ENCODE measurements at places on chromosomes 5 and 9.

DNA sequence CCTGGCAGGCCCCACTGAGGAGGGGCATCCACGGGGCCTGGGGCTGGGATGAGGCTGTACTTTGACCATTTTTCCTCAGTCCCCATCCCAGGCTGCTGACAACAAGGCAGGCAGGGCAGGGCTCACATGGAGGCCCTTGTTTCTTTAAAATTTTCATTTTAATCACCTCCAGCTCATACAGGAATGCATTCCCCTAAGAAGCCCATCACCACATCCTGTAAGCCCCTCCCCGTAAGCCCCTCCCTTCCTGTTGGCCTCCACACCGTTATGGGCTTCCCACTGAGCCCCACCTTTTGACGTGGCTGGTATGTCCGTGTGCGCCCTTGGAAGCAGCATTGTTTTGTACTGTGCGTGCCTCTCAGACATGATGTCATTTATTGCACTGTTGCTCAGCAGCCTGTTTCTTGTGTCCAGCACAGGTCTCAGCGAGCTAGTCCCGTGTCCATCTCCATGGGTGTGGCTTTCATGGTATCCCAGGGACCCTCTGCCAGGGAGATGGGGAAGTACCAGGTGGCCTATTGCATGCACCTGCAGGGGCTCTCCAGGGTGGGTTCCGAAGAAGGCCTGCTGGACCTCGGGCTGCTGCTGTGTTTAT lies 22.4 kb downstream of the PHF2 start:
- H3K27ac ChIP-seq, result no peak overlapping the region
- H3K27me3 ChIP-seq, result no peaks in the 10 kb centered on the region
- no peaks in the 10 kb centered on the region for H3K36me3 ChIP-seq
- H3K4me3 ChIP-seq, result no peak overlapping the region
- peaks cover 30% of the 10 kb centered on the region for H3K4me1 ChIP-seq
- DNase-seq, result peak; percentile 65

- peak overlapping the region; percentile 83 for H3K27ac ChIP-seq
- no peaks in the 10 kb centered on the region for H3K27me3 ChIP-seq
- H3K36me3 ChIP-seq, result no peaks in the 10 kb centered on the region
- peak; percentile 90 for DNase-seq
- no peak overlapping the region for H3K4me3 ChIP-seq
These were observed 121.2 kb downstream of the PALM2AKAP2 start for GRCh38 chr9:109901201-109901600.

- H3K36me3 ChIP-seq, result no peaks in the 10 kb centered on the region
- no peak overlapping the region for H3K4me3 ChIP-seq
- no peaks in the 10 kb centered on the region for H3K27me3 ChIP-seq
- no peak overlapping the region for H3K27ac ChIP-seq
These were observed 1944.6 kb downstream of the EFNA5 start for GRCh38 chr5:105726093-105726492.

DNA sequence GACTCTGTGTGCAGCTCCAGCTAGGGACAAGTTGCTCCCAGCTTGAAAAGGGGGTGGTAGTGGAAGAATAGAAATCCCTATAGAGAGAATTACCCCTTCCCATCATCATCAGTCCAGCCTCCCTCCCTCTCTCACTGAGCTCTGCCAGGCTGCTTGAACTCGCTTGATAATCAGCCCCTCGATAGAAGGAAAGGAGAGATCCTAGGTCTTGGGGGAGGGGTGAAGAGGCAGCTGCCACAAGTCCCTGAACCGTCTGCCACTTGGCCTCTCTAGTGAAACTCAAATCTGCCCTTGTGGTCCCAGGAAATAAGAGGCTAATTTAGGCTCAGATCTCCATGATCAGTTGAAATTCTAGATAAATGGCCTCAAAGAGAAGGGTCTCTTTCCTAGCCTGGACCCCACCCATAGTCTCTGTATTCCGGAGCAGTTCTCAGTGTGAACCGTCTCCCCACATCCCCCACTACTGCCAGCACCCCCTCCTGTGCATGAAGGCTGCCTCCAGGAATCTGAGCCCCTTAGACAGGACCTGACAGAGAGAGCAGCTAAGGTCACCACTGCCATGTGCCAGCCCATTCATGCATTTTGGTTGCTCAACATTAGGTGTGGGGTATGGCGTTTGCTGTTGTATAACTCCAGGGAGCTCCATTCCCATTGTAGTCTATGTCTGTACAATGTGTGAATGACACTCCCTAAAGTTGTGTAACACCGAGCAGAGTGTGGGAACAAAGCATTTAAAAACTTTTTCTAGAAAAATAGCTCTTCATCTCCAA lies 5.5 kb downstream of the DNAJB5 start:
- H3K36me3 ChIP-seq, result peaks cover 31% of the 10 kb centered on the region
- H3K4me1 ChIP-seq, result peaks cover 69% of the 10 kb centered on the region
- H3K4me3 ChIP-seq, result peak overlapping the region; percentile 3
- peak overlapping the region; percentile 88 for H3K27ac ChIP-seq
- peak; percentile 51 for DNase-seq

DNA sequence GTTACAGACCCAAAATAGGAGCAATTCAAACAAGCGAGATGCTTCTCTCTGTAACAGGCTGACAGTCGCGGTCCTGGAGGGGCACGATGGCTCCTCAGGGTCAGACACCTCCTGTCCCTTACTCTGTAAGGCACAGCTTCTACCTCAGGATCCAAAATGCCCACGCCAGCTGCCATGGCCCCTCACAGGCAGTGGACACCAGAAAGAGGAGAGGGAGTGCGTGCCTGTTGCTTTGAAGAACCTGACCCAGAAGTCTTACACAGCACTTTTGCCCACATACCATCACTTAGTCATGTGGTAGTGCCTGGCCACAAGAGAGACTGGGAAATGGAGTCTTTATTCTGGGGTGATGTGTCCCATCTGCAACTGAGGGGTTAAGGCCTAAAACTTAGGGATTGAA lies 11.6 kb upstream of the ABL1 start:
- peaks cover 33% of the 10 kb centered on the region for H3K4me1 ChIP-seq
- peak; percentile 65 for DNase-seq
- peak overlapping the region; percentile 97 for H3K27ac ChIP-seq
- no peaks in the 10 kb centered on the region for H3K36me3 ChIP-seq

DNA sequence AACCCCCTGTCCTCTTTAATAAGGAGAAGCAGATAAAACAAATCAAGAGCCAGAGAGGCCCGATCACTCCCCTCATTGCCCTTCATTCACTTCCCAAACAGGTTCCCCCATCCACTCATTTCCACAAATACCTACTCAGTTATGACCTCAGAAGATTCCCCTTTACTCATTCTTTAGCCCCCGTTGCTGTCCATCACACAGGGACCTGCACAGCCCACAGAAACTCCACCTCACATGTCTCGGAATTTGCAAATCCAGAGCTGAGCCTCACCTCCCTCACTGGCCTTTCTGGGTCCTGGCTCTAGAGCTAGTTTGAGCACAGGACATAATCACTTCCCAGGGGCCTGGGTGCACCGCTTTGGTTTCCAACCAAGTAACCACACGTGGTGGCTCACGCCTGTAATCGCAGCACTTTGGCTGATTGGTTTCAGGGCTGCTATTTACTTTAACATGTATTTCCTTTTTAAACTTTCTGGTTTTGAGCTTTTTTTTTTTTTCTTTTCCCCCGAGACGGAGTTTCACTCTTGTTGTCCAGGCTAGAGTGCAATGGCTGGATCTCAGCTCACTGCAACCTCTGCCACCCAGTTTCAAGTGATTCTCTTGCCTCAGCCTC lies 17.8 kb downstream of the ATP6V0E1 start:
- no peak overlapping the region for H3K27ac ChIP-seq
- peaks cover 2% of the 10 kb centered on the region for H3K36me3 ChIP-seq
- no peak for DNase-seq

GRCh38 chr5:55418994-55419968 lies 111.5 kb downstream of the MTREX start:
- peak; percentile 48 for DNase-seq
- no peak overlapping the region for H3K4me3 ChIP-seq
- peak overlapping the region; percentile 0 for H3K27ac ChIP-seq
- peaks cover 23% of the 10 kb centered on the region for H3K36me3 ChIP-seq

DNA sequence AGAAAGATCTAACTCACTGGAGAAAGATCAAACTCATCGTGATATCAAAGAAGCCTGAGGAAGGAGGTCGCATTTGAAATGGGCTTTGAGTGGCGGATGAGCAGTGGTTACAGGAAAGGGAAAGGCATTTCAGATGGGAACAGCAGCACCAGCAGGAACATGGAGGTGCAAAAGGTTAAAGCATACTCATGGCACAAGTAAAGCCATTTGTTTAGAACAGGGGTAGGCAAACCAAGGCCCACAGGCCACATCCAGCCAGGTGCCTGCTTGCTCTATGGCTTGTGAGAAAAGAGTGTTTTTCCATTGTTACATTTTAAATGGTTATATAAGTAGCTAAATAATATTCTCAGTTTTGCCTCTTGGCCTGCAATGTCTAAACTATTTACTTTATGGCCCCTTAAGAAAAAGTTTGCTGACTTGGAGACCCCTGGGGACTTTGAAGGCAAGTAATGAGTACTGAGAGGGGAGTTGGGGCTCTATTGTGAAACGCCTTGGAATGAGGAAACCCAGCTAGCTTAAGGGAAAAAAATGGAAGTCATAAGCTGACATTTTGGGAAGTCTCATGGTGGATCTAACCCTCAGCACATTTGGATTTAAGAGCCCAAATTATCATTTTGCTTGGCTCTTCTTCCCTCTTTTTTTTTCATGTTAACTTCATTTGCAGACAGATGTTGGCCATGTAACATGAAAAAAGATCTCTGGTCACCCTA lies 211.1 kb downstream of the NR3C1 start:
- peak overlapping the region; percentile 17 for H3K27ac ChIP-seq
- peak; percentile 85 for DNase-seq
- H3K27me3 ChIP-seq, result no peaks in the 10 kb centered on the region
- peaks cover 13% of the 10 kb centered on the region for H3K4me1 ChIP-seq

- no peaks in the 10 kb centered on the region for H3K36me3 ChIP-seq
- no peaks in the 10 kb centered on the region for H3K4me1 ChIP-seq
- no peak overlapping the region for H3K4me3 ChIP-seq
- no peak overlapping the region for H3K27ac ChIP-seq
These were observed 46.7 kb upstream of the HNRNPA0 start for GRCh38 chr5:137800700-137801411.

DNA sequence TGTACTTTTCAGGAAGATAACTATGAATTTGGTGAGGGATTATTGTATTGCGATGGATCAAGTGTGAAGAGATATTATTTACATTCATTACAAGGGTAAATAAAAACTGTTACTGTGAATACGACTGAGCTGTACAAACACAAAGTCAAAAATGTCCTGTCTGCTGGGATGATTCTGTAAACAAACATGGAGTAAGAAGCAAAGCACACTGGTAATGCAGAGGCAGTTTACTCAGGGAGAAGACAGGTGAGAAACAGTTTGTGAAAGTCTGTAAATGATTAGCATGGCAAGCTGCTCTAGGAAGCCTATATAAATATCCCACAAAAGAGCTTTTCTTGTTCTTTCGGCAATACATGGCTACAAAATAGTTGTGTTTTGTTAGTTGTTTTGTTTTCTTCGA lies 115.4 kb upstream of the GNA14 start:
- no peaks in the 10 kb centered on the region for H3K4me1 ChIP-seq
- no peaks in the 10 kb centered on the region for H3K36me3 ChIP-seq
- H3K4me3 ChIP-seq, result no peak overlapping the region
- H3K27ac ChIP-seq, result no peak overlapping the region
- H3K27me3 ChIP-seq, result no peaks in the 10 kb centered on the region

DNA sequence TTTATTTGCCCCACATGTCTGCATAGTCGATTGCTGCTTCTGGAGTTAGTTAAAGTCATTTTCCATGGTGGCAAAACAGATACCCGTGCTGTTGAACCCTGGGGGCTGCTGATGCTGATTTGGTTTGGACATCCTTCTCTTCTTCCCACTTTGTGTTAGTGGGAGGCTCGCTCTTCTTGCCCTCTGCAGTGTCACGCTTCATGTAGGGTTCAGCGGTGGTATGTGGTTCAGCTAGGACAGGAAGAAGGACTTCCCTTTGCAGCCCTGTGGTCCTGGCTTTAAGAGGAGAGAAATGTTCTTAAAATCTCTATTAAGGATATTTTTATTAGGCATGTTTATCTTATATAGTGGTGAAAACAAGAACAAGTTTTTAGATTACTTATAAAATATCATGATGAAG lies 36.2 kb downstream of the SLC36A1 start:
- H3K27ac ChIP-seq, result peak overlapping the region; percentile 31
- H3K4me1 ChIP-seq, result peaks cover 10% of the 10 kb centered on the region
- peaks cover 30% of the 10 kb centered on the region for H3K36me3 ChIP-seq
- peak; percentile 22 for DNase-seq
- no peaks in the 10 kb centered on the region for H3K27me3 ChIP-seq

DNA sequence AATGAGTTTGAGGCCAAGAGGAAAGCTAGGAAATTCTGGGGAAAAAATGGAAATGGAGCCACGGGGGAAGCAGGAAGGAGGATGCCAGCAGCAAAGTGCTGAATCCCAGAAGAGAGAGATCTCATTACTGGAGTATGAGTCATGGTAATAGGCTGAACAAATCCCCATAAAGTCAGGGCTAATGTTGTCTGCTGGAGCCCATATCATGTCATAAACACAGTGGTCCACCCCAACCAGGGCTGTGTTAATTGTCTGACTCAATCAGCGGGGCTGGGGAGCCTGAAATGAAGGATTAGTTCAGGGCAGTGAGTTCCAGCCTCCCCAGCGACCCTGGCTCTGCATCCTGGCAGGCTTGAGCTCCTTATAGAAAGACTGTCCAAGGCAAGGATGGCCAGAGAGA lies 68.8 kb downstream of the TLR4 start:
- H3K27ac ChIP-seq, result no peak overlapping the region
- H3K4me3 ChIP-seq, result no peak overlapping the region
- H3K36me3 ChIP-seq, result no peaks in the 10 kb centered on the region
- H3K4me1 ChIP-seq, result no peaks in the 10 kb centered on the region
- no peaks in the 10 kb centered on the region for H3K27me3 ChIP-seq

DNA sequence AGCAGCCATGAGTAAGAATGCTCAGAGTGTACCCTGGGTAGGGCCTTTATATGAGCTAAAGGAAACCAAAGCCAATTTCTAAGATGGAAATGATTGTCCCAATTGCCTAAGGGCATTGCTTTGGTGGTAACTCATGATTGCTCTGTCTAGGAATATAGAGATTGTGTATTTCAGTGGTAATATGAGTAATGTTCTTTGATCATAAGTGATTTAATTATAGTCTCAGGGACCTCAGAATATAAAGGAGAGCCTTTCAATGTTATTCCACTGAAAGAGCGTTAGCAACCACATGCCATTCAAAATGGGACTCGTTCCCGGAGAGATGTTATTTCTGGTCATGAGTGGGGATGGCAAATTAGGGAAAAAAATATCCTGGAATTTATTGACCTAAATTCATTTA lies 340.5 kb downstream of the ARHGEF28 start:
- peaks cover 29% of the 10 kb centered on the region for H3K4me1 ChIP-seq
- no peak overlapping the region for H3K4me3 ChIP-seq
- H3K27ac ChIP-seq, result no peak overlapping the region

GRCh38 chr9:135281791-135282737 lies 194.6 kb downstream of the OLFM1 start:
- H3K36me3 ChIP-seq, result no peaks in the 10 kb centered on the region
- no peak overlapping the region for H3K27ac ChIP-seq
- peak; percentile 59 for DNase-seq
- peaks cover 16% of the 10 kb centered on the region for H3K4me1 ChIP-seq
- H3K27me3 ChIP-seq, result peaks cover 32% of the 10 kb centered on the region

GRCh38 chr5:173327084-173327947 lies 898 bp downstream of the STC2 start:
- H3K27me3 ChIP-seq, result peaks cover 56% of the 10 kb centered on the region
- peak overlapping the region; percentile 60 for H3K27ac ChIP-seq
- peak overlapping the region; percentile 65 for H3K4me3 ChIP-seq

- H3K27me3 ChIP-seq, result no peaks in the 10 kb centered on the region
- peak overlapping the region; percentile 77 for H3K27ac ChIP-seq
- H3K4me1 ChIP-seq, result peaks cover 69% of the 10 kb centered on the region
- DNase-seq, result no peak
- H3K4me3 ChIP-seq, result no peak overlapping the region
These were observed 7.6 kb downstream of the TGFBI start for GRCh38 chr5:136036293-136036911.

GRCh38 chr5:87195104-87195591 lies 72.5 kb upstream of the RASA1 start:
- H3K27ac ChIP-seq, result no peak overlapping the region
- H3K36me3 ChIP-seq, result no peaks in the 10 kb centered on the region
- DNase-seq, result peak; percentile 30
- no peaks in the 10 kb centered on the region for H3K27me3 ChIP-seq
- no peaks in the 10 kb centered on the region for H3K4me1 ChIP-seq
- no peak overlapping the region for H3K4me3 ChIP-seq

All from muscle of leg (tissue), 16 donors.